Calu3 (cell line): ENCODE measurements at places on chromosomes 13 and 19.

- DNase-seq = no peak
Observed at GRCh38 chr19:30387311-30388115, 15.3 kb downstream of the ZNF536 start.

GRCh38 chr13:34591129-34591528 lies 350.9 kb upstream of the NBEA start:
- DNase-seq = no peak

- DNase-seq = no peak
Observed at GRCh38 chr19:51509823-51510660, 8.4 kb upstream of the SIGLEC12 start.

- DNase-seq = peak; percentile 7
Observed at GRCh38 chr19:51810223-51810622, 15.3 kb downstream of the FPR3 start.

GRCh38 chr13:23828086-23828485 lies 61.1 kb downstream of the MIPEP start:
- no peak for DNase-seq
